ENCODE measurements at places on chromosomes 2 and 18.

GRCh38 chr2:10753156-10753555 lies 31.7 kb downstream of the ATP6V1C2 start:
- DNase-seq = no peak

DNA sequence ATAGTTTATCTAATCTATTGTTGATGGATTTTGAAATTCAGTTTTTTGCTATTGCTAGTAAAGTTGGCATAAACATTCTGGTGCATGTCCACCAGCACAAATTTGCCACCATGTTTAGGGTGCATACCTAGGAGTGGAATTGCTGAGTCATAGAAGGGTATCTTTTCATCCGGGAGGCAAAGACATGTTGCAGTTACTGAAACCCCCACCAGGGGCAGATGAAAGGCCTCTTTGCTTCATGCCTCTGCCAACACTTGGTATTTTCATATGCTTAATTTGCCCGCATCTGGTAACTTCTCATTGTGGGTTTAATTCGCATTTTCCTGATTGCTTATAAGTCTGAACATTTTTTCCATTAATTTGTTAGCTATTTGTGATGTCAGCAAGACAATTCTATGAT lies 8.2 kb downstream of the DCC start:
- no peak for DNase-seq

DNA sequence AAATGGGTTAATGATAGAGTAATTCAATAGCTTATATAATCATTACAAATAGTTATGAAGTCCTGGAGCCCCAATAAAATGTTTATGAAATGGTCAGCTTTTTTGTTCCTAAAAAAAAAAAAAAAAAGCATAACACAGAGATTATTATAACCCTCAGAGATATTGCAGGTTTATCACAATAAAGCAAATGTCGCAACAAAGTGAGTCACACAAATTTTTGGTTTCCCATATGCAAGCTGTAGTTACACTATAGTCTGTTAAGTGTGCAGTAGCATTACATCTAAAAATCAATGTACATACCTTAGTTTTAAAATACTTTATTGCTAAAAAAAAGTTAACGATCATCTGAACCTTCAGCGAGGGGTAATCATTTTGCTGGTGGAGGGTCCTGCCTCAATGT lies 20.0 kb downstream of the WDFY1 start:
- no peak for DNase-seq

DNA sequence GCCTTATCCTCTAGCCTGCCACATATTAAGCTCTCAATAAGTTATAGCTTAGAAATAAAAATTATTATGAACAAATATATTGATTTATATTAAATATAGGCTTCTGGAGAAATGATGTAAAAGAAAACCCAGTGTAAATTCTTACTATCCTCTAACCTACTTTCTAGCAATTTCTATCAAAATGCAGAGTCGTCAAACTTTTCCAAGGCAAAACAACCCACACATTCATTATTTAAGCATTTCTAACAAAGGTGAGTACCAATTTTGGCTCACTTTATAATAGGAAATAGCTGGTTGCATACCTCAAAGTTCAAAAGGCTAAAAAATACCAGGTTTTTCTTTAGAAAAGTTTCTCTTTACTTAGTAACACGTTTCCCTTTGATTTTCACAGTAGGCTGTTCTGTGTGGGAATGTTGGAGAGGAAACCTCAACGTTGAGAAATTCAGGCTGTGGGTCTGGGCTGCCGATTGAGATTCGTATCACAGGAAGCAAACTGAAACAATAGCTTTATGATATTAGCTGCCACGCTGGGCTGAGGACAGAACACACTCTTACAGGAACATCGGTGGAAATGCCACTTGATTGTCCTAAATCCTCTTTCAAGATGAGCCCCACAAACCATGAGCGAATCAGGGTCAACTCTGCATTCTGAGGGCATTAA lies 53.0 kb downstream of the EPAS1 start:
- DNase-seq = no peak

- DNase-seq = no peak
Observed at GRCh38 chr2:227360351-227360750, 18.8 kb downstream of the TM4SF20 start.

DNA sequence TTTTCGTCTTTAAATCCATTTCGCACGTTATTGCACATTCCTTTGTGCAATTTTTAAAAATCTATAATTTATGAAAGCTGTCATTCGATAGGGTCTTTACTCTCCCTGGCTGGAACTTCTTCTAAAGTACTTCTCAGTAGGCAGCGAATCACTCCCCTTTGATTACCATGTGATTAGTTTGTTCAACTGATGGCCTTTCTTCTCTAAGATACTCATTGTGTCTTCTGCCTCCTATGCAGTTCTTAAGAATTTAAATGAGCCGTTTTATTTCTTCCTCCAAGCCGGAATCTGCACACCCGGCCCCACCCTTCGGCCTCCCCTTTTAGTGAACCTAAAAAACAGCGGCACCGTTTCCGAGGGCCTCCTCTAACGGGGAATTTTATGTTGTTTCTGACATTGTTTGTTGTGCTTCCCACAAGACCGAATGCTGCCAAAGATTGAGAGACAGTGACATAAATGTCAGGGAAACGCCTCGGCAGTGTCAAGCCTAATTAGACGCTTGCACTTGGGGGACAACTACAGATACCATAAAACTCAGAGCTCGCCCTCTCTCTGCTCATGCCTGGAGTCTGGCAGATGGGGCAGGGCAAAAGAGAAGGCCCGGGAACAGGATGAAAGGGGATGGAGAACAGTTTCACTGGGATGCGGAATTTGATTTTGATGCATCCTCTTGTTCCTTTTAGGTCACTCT lies 255.3 kb downstream of the BCL11A start:
- DNase-seq = no peak

DNA sequence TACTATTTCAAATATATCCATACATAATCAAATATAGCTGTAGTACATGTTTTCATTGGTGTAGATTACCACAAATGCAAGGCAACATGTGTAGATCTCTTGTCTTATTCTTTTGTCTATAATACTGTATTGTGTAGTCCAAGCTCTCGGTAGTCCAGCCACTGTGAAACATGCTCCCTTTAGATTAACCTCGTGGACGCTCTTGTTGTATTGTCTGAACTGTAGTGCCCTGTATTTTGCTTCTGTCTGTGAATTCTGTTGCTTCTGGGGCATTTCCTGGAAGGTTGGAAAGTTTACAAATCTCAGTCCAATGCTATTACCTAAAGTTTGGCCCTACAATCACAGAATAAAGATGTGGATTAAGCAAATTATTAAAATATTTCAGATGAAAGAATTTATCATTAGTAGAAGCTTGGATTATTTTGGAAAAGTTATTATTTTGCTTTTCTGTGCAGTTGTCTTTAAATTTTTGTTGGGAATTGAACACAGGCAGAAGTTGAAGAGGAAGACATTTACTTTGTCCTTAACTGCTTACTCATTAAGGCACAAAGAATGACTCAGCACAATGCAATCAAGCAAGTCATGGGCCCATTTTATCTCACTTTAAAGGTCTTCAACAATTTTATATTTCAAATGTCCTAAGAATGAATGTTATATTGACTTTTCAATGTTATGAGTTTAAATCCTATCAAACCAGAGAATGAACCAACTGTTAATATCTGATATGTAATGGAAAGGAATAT lies 103.4 kb upstream of the CAVIN2 start:
- DNase-seq = no peak

- DNase-seq = no peak
Observed at GRCh38 chr18:26386002-26386401, 159.8 kb downstream of the TAF4B start.

- peak; percentile 16 for DNase-seq
Observed at GRCh38 chr2:109128616-109129355, at the start of gene SH3RF3. SH3RF3 (plus strand) TSS chr2:109129205.

- no peak for DNase-seq
Observed at GRCh38 chr2:6679471-6679870, 186.2 kb downstream of the CMPK2 start.

- peak; percentile 70 for DNase-seq
Observed at GRCh38 chr2:110858135-110858725, 125.9 kb downstream of the ACOXL start.

DNA sequence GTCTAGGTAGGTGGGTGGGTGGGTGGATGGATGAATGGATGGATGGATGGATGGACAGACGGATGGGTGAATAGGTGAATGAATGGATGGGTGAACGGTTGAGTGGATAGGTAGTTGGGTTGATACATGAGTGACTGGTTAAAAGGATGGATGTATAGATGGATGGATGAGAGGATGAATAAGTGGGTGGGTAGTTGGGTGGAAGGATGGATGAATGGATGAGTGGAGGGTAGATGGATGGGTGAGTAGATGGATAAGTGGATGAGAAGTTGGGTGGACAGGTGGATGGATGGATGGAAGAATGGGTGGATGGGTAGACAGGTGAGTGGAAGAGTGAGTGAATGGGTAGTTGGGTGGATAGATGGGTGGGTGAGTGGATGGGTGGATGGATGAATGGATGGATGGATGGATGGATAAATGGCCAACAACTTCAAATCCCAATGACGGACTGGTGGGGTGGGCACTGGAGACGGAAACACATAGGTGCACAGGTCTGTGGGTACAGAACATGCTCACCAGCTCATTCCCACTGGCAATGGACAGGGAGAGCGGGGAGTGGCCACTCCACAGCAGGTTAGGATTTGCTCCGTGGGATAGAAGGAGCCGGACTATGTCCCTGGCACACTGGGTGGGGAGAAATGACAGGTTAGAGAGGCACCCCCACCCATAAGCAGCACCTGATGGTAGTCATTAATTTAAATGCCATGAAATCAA lies 48.8 kb downstream of the ANKMY1 start:
- no peak for DNase-seq

DNA sequence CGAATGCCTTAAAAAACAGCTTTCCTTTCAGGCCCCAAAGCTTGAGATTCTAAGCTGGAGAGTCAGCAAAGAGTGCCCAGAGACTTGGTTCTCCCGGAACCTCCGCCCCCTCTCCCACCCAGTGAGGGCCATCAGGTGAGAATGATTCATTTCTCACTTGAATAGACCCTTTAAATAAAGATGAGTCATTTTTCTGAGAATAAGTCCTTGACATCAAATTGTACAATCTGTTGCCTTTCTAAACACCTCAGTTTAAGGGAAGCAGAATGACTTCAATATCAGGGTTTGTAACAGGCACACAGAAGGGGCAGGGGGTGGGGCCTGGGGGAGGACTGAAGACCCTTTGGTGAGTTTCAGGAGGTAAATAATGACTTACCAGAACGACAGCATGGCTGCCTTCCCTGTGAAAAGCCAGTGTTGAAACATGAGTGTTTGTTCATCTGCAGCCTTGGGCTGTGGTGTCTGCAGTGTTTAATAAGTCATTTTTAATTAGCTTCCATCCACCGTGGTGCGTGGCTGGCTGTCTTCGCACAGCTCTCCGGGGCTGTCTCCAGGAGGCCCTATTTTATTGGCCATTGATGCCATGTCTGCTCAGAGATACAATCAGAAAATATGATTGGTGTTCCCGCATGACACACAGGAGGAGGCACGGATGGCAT lies 134.9 kb upstream of the ZNF236 start:
- DNase-seq = no peak

- peak; percentile 7 for DNase-seq
Observed at GRCh38 chr18:56702946-56703345, 51.8 kb downstream of the WDR7 start.

- DNase-seq = no peak
Observed at GRCh38 chr2:48120112-48120511, 213.8 kb upstream of the FBXO11 start.

DNA sequence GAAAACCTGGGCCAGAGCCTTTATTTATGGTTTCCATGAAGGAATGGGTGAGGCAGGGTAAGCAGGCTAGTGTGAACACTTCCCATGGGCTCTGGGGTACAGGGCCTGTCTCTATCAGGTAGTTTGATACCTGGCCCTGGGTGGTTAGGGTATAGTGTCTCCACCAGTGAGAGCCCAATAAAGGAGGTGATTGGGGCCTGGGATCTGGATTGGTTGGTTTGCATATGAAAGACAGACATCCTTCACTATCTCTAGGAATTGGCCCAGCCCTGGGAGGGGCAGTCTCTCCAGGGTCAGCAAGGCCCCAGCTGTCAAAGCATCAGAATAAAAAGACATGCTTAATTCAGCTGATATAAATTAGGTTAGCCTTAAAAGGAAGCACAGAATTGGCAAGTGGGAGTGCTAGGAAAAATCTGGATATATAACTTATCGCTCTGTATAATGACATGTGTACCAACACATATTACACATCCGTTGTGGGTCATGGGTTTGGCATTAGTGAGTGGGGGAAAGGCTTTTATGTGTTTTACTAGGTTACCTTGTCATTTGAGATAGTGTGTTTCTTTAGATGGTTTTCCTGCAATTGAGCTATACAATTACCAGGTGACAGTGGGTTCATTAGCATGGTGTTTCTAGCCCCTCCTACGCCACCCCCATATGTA lies 18.5 kb upstream of the TMEM178A start:
- no peak for DNase-seq

- no peak for DNase-seq
Observed at GRCh38 chr2:96514521-96514920, 9.4 kb upstream of the NEURL3 start.

DNA sequence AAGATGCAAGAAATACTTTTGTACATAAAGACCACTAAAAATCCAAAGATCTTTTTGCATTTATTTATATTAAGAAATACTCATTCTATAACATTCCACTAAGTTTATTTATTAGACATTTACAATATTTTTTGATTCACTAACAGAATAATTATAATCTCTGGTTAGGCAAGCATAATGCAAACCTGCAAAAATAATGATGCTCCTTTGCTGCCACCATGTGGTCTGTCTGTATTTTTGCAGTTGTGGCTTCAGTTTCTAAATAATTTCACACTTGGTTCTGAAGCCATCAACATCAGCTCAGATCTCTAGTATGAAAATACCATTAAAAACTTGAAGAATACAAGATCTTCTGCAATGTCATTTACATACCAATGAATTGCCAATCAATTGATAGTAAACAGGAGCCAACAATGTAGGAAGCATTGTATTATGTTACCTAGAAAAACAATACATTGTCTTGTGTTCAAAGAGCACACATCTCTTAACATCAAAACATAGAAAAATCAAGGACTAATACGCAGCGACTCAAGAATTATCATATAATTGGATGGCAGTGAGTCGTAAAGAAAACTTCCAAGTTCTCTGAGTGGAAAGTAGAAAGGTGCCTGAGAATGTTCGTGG lies 28.8 kb upstream of the WDR75 start:
- DNase-seq = peak; percentile 16

DNA sequence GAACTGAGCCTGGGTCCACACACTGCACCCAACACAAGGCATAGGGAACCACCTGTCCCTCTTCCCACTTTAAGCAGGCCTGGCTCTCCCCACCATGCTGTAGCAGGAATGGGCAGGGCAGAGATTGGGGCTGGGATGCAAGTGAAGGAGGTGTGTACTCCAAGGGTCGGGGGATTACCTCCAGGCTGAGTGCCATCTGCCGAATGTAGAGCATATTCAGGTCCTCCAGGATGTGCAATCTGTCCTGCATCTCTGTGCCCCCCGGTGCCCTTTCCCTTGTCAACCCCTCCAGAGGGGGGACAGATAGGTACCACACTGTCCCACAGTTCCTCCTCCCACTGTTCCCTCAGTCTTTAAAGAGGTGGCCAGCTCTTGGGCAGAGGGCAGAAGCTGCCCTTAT lies 2.4 kb downstream of the RTKN start:
- DNase-seq = no peak

DNA sequence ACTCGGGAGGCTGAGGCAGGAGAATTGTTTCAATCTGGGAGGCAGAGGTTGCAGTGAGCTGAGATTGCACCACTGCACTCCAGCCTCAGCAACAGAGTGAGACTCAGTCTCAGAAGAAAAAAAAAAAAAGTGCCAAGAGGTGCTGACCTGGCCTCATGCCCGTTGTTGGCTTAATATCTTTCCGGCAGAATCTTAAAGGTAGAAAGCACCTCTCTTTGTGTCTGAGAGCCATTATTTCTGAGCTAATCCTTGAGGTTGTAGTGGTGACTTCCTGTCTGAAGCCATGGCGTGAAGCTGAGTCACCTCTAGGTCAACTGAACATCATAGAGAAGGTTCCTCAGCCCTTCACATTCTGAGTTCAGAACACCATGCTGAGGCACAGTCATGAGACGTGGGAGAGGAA lies 60.4 kb downstream of the WDSUB1 start:
- DNase-seq = peak; percentile 29

Measured in effector memory CD8-positive, alpha-beta T cell (primary cell).